NCI-H510A (cell line): ENCODE measurements at places on chromosomes 11 and 22.

- no peak for DNase-seq
Observed at GRCh38 chr11:19650467-19650866, 62.2 kb upstream of the NAV2 start.

DNA sequence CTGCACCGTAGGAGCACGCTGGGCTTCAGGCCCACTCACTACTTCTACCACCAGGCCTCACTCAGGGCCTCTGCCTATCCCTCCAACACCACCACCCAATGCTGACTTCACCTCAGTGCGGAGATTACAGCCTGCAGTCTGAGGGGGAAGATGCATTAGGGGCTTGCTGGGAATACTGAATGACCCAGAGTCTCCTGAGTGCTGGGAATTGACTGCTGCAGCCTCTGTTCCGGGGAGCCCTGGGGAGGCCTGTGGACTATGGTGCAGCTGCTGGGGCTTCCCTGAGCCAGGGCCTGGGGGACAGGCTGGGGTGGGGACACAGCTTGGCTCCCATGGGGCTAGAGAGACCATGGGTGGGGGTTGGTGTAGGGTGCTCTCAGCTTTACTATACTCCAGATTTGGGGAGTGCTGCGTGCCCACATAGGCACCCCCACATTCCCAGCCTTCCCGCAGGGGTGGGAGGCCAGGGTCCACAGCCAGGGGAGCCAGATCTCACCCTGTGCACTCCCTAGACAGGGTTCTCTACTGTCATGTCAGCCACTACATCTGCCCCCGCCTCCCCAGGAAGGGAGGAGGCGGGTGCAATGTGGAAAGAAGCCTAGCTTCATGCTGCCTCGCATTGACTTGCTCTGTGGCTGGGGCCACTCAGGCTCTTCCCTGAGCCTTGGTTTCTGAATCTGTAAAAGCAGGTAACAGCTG lies 44.4 kb downstream of the GDPD5 start:
- no peak for DNase-seq

DNA sequence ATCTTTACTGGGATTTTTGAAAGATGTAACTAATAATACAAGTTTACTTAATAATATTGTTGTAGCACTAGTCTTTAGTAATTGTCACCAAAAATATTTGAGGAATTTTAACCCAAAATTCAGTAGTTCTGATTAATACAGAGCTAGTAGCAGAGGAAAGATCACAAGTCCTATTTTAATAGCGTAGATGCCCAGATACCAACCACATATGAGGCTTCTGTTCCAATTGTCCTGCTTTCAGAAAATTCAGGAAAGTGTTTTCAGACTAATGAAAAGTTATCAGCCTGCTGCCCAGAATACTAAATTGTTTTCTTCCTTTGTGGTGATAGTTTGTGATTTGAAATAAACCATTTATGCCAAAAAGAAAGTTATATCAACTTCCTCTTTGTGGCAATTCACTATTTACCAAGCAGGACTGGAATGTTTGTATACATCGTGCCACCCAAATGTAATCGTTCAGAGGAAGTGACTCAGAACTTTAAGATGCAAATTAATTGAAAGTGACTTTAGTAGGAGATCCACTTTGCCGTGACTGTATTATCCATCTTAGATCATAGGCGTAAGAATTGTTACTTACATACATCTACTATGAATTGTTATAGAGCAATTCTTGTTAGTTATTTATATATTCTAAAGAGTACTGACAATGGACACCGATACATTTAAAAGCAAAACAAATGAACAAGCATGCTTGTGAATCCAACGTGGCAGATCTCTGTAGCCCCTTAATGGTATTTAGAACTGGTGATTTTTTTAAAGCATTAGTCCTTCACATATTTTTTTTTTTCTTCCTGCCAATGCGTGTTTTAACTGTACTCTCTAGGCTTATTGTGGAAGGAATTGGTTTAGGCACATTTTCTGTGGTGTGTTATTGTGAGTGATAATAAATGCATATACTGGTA lies 231.0 kb downstream of the DDX10 start:
- no peak for DNase-seq

DNA sequence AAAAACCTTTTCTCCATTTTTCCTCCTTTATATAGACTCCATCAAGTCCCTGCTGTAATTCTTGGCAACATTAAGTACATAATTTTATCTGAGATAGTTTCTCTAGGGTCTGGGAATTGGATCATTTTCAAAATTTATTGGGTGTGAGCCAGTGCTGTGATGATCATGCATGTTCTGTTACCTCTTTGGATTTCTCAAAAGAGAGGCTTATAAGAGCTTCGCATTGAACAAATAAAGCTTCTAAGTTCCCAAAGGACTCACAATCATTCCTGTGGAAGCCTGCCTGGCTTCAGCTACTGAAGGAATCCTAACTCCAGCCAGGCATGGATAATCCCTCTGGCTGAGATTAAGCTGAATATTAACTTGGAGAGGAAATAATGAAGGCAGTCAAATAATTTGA lies 208.5 kb downstream of the RAB38 start:
- DNase-seq: no peak

DNA sequence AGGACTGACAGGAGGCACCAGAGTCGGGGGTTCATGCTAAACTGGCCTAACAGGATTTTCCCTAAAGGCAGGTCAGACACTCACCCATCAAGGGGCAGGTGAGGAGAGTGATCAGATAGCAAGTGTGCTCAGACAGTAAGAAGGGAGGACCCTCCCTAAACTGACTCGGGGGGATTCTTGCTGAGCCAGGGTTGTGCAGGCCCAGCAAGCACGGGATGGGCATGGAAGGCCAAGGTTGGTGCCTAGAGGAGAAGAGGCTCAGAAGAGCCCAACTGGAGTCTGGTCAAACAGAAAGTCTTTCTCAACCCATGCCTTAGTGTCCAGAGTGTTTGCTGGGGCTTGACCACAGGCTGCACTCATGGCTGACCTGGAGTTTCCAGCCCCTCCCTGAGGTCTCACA lies 6.2 kb upstream of the APOL1 start:
- DNase-seq: no peak

DNA sequence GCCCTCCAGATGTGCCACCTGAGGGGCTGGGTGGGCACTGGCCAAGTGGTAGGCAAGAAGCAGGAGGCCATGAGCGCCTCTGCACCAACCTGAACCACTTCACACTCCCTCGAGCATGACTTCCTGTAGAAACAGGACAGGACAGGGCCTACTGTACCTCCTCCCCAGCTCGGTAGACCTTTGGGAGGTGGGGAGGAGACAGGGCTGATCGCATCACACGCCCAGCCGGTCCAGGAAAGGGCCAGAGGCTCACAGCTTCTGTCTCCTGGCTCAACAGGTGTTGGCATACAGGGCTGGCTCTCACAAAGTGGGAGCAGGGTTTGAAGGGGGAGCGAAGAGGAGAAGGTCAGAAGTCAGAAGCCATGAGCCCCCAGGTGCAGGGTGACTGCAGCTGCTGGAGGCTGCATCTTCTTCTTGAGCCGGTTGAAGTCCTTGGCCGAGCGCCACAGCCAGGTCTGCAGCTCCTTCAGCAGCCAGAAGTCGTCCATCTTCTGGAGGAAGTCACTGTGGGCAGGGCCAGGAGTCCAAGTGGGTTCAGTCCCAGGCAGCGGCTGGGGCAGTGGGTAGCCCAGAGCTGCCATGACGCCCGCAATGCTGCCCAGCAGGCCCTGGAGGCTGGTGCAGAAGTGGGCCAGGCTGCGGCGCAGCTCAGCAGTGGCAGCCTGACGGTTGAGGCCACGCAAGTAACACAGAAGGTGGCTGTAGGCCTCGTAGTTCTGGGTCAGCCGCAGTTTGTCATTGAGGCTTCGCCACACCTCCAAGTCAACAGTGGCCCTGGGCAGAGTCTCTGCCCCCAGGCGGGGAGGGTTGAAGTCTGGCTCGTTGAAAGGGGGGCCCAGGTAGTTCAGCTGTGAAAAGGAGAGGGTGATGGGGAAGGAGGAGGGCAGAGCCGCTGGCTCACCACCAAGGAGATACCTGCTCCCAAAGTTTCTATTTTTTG lies 8.3 kb downstream of the CLCF1 start:
- DNase-seq: peak; percentile 48

DNA sequence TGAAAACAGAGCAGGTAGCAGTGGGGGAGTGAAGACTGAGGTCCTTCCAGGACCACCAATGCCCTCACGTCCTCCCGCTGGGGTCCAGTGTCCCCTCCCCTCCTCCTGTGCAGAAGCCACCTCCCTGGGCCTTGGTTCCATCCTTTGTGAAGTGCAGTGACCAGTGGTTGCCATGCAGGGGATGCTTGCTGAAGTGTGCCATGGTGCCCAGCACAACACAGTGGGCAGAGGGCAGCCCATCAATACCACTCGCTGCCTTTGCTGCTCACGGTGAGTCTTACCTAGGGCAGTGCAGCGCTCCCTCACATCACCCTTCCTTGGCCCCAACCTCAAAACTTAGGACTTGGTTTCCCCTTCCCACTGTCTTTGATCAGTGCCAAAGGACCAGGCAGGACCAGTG lies 12.9 kb downstream of the MYEOV start:
- DNase-seq: no peak

- DNase-seq: no peak
Observed at GRCh38 chr11:122910775-122911174, 28.2 kb downstream of the JHY start.

GRCh38 chr11:3664032-3664630 lies 7.1 kb downstream of the CHRNA10 start:
- no peak for DNase-seq

- DNase-seq: peak; percentile 73
Observed at GRCh38 chr22:38935023-38935422, 22.4 kb upstream of the APOBEC3A start.

GRCh38 chr22:29152045-29152953 lies 53.4 kb upstream of the EMID1 start:
- DNase-seq: no peak

- no peak for DNase-seq
Observed at GRCh38 chr11:44366026-44366425, 56.1 kb upstream of the ALX4 start.

DNA sequence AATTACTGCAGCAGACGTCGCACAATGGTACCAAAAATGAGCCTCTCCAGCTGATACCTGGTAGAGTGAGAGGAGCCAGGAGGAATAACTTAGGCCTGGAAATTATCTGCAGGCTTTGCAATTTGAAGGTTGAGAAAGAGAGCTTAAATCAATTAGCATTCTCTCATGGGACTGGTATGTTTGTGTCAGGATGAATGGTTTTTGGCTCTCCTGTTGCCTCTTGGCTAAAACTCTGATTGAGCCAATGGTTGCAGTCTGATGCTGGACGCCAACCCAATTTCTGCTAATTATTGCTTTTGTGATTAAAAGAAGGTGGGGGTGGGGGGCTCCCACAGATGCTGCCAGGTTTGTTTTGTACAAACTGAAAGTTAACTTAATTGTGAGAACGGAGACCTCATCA lies 12.5 kb upstream of the NELL1 start:
- no peak for DNase-seq

DNA sequence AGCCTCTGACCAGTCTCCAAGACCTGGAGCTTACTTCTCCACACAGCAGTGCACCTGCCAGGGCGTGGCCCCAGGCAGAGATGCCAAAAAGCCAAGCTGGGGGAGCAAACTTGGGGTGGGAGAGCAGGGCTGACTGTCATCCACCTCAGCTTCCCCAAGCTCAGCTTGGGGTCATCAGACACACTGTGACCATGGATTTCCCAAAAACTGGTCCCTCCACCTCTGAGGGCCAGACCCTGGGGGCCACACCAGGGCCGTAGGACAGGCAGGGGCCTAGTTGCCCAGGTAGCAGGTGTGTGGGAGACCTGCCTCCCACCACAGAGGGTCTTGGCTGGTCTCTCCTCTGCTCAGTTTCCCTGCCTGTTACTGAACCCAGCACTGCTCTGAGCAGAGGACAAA lies 30.6 kb downstream of the ARVCF start:
- DNase-seq: no peak

- DNase-seq: no peak
Observed at GRCh38 chr11:44583353-44583669, 17.8 kb downstream of the CD82 start.

DNA sequence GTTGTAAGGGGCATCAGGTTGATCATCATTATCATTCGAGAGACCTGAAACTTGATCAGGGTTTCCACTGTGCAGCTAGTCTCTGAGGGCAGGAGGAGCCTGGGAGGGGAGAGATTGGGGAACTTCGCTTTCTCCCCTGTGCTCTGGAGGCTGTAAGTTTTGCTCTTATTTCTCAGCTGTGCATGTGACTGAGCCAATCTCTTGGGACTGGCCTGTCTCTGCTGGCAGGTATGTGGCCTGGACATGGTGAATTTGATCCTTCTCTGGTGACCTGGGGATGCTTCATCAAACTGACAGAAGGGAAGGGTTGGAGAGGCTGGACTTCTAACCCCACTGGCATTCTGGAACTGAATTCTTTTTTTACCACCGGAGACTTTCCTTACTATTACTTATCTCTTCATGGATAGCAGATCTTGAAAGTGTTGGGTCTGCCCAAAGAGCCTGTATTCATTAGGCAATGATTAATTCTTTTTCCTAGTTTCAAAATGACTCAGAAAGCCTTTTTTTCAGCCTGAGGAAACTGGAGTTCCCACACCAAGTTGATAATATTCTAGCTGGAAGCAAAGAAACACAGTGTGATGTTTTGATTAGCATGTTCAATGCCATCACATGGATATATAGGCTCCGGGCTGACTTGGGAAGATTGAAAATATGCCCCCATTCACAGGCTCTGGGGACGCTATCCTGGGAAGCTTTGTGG lies 36.5 kb downstream of the TSPAN18 start:
- DNase-seq: no peak

GRCh38 chr11:2945031-2945756 lies 16.0 kb upstream of the PHLDA2 start:
- DNase-seq: no peak

GRCh38 chr22:28442264-28442710 lies 237.4 kb downstream of the TTC28 start:
- no peak for DNase-seq

GRCh38 chr11:115718106-115718505 lies 213.9 kb upstream of the CADM1 start:
- no peak for DNase-seq

- no peak for DNase-seq
Observed at GRCh38 chr11:122804796-122805195, 33.5 kb upstream of the CRTAM start.

DNA sequence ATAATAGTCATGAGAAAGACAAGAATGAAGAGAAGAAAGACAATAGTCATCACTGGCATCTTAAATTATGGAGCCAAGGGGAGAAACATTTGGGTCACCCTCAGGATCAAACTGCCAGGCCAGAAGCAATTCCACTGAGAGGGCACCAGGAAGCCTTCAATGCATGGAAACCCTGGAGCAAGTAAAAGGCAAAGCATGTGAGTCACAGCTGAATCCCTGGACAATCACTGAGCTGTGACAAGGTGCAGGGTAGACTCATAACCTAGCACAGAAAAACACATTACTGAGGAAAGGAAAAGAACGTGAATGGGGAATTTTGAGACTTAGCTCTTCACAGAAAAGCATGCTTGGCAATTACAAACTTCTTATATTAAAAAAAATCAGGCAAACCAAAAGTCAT lies 1.6 kb downstream of the KCNJ1 start:
- no peak for DNase-seq

DNA sequence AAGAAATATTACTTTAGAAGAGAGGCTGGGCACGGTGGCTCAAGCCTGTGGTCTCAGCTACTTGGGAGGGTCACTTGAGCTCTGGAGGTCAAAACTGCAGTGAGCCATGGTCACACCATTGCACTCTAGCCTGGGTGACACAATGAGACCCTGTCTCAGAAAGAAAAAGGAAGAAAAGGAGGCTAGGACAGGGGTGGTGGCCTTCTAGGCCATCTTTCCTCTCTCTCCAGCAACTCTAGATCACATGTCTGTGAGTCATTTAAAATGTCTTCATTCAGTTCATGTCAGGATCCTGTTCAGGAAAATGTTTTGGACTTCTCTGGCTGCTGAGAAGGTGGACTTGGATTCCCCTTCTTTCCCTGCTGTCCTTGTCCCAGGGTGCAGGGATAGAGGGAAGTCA lies 53.3 kb downstream of the PPFIA1 start:
- no peak for DNase-seq

- DNase-seq: no peak
Observed at GRCh38 chr22:43616645-43617044, 195.5 kb downstream of the EFCAB6 start.
